ENCODE measurements at places on chromosomes 1 and 21.
A peak's percentile ranks its signal among the peaks of the same experiment; 100 is the strongest.

GRCh38 chr1:23407016-23407630 is 17.4 kb downstream of the TCEA3 start:
- no peak for DNase-seq

- peak; percentile 38 for DNase-seq
These were observed 73.1 kb upstream of the CACHD1 start for GRCh38 chr1:64396817-64397216.

GRCh38 chr1:178196631-178197030 is 102.7 kb downstream of the RASAL2 start:
- DNase-seq, result no peak

DNA sequence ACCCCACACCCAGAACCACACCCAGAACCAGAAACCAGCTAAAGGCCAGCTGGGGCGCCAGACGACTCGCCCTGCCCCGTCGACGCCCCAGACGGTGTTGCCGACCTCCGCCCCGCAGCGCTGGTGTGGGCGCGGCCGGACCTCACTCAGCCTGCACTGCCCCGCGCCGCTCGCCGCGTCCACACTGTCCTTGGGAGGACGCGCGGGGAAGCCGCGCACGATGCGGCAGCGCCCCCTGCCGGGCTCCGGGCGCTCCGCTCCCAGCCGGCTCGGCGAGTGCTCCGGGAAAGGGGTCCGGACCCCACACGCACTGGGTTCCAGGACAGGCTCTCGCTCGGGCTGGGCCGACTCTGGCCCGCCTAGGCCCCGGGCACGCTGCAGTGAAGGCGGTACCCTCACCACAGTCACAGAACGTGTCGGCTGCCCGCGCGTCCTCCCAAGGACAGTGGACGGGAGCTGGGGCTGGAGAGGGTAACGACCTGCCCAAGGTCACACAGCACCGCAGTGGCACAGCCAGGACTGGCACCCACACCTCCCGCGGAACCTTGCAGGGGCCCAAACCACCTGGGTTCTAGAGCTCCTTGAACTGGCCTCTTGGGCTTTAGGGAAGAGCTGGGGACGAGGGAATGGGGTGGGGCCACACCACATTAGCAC is 90.2 kb downstream of the DMRTA2 start:
- no peak for DNase-seq

GRCh38 chr1:111202366-111202706 is 1.9 kb upstream of the DENND2D start:
- no peak for DNase-seq

DNA sequence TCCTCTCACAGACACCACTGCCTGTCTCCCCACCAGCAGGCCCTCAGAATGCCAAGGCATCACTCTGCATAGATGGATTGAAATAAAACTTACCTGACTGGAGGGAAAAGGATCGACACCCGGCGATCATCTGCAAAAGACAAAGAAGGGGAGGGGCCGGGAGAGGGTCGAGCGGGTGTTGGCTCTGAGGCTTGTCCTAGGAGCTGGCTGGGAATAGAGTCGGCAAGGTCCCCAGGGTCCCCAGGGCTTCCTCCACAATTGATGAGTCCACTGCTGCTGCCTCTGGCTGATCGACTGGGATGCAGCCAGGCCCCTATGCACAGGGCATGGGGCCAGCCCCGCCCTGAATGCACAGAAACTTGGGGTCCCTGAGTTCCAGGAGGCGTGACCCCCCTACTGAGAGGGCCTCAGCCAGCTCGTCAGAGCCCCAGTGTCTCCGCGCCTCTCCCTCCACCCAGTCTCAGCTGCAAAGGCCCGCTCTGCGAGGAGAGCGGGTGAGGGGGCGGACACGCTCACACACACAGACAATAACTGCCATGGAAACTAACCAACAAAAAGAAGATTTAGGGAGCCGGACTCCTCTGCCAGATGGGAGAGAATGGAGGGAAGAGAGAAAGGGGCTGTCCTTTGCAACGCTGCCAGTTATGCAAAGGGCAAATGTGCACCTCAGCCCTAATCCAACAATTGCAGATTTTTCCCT is at the start of gene KLHDC8A:
Gene KLHDC8A, minus strand, starts transcription at position 483 of the 700 bp plus-strand sequence. CDS start 13,318 bp downstream, outside the sequence.
- DNase-seq, result peak; percentile 73

DNA sequence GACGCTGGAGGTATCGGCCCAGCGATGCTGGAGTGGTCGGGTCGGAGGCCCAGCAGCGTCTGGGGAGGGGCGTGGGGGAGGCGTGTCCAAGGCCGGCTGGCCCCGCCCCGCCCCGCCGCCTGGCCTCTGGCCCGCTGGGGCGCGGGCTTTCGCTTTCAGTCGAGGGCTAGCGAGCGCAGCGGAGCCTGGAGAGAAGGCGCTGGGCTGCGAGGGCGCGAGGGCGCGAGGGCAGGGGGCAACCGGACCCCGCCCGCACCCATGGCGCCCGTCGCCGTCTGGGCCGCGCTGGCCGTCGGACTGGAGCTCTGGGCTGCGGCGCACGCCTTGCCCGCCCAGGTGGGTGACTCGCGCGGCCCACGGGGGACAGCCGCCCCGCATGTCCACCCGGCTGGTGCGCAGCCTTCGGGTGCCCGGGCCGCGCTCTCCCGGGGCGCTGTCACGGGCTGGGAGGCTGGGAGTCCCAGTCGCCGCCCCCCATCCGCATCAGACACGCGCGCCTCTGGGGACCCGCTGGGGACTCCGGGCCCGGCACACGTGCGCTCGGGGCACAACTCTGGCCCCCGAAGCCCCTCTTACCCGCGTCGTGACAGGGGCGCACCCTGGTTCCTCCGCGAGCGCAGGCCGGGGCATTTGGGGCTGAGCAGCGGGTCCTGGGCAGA is at the start of gene TNFRSF1B:
Gene TNFRSF1B, plus strand, starts transcription at position 158 of the 659 bp plus-strand sequence. Its CDS starts 101 bp downstream, at position 259.
- peak; percentile 52 for DNase-seq

DNA sequence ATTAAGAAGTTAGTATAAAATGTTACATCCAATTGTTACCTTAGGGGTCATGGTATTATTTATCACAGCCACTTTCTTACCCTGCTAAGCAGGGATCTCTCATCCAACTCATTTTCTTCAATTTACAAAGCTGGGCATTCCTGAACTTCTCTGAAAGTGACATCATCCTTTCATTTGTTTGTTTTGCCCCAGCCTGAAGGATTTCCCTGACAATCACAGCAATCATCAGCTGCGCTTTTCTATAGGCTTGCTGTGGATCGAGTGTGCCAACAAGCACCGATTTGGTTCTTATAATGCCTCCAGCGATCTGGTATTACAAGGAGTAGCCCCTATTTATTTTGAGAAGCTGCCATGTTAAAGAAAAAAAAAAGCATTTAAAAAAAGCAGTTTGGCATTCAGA is 240.2 kb downstream of the USH2A start:
- peak; percentile 92 for DNase-seq

GRCh38 chr1:11881749-11882441 is 23.1 kb upstream of the NPPB start:
- DNase-seq, result no peak

GRCh38 chr1:216175714-216176113 is 247.5 kb downstream of the USH2A start:
- peak; percentile 45 for DNase-seq

GRCh38 chr1:40425198-40425597 is 25.1 kb upstream of the ZFP69B start:
- no peak for DNase-seq

- peak; percentile 83 for DNase-seq
These were observed 544.6 kb downstream of the AMY1C start for GRCh38 chr1:104294259-104294658.

DNA sequence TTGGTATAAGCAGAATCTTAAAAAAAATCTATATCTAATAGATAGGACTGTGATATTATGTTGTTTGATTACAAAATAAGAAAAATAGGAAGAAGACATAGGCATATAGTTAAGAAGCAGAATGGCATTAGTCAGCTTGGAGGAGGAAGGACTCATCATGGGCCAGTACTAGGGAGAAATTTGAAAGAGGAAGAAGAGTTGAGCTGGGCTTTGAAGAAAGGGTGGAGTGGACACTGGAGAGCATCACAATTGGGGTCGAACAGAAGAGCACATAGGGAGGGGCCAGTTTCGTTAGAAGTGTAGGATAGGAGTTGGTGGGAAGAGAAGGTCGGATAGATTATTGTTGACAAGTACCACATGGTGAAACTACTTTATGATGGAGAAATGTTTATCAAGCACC is 129.3 kb downstream of the CACHD1 start:
- no peak for DNase-seq

- DNase-seq, result peak; percentile 20
These were observed 186.8 kb downstream of the APP start for GRCh38 chr21:25983745-25984144.

DNA sequence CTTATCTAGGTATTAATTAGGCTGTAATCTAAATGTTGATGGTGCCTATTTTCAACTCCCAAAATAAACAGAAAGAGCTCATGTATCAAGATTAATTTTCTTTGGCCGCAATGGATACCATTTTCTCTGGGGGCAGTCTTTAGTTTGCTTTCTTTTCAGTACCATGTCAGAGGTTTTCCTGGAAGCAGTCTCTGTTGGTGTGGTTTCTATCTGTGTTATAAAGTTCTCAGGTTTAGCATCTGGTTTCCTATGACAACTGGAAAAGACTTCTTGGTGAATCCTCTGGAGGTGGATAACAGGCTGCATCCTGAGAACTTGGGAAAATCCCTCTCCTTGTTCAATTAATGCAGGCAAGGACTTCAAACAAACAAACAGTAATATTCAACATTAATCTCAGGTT is 38.7 kb upstream of the BATF3 start:
- DNase-seq, result no peak

- peak; percentile 14 for DNase-seq
These were observed 91.7 kb downstream of the TTC3 start for GRCh38 chr21:37164742-37165141.

- no peak for DNase-seq
These were observed 95.9 kb downstream of the DAB1 start for GRCh38 chr1:57327946-57328345.

DNA sequence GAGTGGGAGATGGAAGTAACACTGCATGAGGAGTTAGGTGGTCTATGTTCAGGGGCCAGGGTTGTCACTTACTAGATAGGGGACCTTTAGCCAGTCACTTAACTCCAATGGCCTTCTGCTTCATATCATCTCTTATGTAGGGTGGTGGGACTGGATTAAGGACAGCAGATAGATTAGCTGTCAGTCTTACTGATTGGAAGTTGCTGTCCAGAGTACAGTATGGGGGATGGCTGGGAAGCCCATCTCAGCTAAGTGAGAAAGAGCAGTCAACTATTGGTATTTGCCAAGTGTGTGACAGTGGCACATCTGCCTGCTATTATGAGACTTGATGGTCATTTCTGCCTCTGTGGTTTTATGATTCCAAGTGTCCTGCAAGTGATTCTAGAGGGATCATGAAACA is 130.9 kb downstream of the FGGY start:
- peak; percentile 71 for DNase-seq

GRCh38 chr21:29822064-29822463 is 117.7 kb downstream of the GRIK1 start:
- no peak for DNase-seq

- DNase-seq, result no peak
These were observed 318.3 kb upstream of the PROX1 start for GRCh38 chr1:213669512-213669911.

GRCh38 chr1:239868058-239868832 is 223.4 kb upstream of the FMN2 start:
- DNase-seq, result no peak

- DNase-seq, result peak; percentile 78
These were observed 53.9 kb downstream of the NENF start for GRCh38 chr1:212486619-212486975.

DNA sequence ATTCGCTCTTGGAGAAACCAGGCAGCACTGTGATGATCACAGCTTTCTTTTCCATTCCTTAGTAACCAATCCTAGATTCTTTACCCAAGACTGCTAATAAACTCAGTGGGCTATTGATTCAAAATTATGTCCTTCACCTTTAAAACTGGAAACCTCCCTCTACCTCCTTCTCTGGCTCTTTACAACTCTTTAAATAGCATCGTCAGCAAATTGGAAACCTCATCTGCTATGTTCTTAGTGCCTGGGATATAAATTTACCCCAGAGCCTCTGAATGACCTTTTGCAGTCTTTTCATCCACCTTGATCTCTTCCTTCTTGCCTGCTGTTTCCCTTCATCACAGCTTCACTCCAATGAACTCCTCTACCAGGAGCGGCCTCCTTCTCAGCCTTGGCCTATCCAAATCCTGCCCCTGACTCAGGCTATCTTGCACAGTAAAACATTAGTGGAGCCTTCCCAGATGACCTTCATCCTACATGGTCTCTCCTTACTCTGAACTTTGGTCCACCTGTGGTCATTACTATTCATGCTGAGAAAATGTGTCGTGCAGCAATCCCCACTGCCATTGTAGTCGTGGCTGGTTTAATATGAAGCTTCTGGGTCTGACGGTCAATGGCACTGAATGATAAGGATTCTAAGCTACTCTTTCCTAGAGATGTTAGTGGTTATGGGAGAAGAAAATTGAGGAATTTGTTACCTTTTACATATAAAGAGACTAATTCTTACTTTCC is 644.1 kb downstream of the SMYD3 start:
- no peak for DNase-seq

DNA sequence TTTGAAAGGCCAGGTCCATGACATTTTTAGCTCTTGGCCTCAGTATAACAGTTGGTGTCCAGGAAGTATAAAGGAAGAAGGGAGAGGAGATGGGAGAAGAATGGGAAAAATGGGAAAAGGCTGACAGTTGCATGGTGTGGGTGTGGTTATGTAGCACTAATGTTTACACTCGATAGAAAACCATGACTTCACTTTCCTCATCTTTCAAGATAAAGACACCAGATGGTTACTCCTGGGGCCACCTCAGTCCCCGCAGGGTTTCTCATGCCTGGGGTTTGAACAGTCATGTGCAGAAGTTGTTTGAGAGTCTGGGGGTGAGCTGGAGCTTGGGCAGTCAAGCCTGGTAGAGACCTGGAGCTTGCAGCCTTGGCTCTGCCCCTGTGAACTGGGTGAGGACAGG is 7.9 kb downstream of the PGBD2 start:
- DNase-seq, result no peak

GRCh38 chr1:183598386-183598785 is 8.1 kb upstream of the NCF2 start:
- DNase-seq, result no peak

DNA sequence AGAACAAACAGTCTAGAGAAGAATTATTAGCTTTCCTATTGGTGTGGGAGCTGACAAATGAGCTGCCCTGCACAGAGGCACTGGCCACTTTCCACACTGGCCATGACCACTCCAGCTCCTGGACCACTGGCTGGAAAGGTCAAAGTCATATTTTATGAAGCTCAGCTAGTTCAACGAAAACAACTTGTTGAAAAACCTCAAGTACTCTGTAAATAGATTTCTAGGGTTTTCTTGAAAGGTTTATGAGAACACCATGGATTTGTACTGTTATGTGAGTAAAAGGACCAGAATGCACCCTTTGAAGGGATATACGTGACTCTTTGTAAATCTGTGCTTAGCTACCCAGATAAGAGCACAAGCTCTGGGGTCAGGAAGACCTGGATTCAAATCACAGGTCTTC is 54.5 kb upstream of the FGGY start:
- no peak for DNase-seq

DNA sequence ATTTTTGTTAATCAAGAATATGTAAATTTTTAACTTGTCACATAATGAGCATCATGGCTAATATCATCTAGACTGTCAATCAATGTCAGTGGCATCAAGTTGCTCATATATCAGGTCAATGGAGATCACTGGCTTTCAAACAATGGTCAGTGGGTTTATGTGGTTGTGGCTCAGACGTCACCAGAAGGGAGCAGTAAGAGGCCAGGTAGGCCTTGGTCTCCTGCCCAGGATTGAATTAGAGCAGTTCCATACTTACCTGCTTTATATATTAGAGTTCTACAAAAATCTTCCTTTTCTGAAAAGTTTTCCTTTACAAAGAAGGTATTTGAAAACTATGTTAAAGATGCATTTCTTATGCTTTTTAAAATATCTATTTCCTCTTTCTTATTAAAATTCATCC is 206.3 kb upstream of the B3GALT2 start:
- peak; percentile 20 for DNase-seq

GRCh38 chr1:17984583-17984982 is 123.0 kb upstream of the IGSF21 start:
- DNase-seq, result peak; percentile 79
